CD4-positive, alpha-beta T cell treated with Interferon alpha-2 for 1 hour (primary cell): ENCODE measurements at places on chromosomes 5 and 9.

DNA sequence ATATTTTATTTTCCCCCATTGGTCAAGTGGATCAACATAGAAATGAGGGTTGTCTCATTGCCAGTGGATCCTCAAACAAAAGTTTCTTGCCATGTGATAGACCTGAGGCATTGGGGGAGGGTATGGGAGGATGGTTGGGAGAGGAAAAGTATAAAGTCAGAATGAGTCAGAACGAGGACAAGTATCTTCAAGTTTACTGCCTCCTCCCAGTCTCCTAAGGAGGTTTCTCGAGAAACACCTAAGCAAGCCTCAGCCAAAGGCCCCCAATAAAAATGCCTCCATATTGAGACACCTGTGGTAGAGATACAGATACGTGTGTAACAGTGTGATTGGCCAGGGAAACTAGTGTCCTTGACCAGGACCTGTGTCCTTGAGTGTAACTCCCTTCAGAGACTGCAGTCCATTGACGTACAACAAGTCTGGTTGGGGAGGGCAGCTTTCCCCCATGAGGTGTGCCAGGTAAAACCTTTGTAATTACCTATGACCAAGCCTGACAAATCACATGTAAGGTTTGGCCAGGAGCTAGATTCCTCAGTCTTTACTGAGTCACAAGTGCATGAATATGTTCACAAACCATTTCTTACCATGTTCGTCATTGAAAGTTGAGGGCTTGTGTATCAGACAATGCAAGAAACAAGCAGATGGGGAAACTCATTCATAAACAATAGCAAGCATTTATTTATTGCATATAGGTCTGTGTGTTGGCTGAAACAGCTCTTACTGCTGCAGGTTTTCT lies 198.6 kb upstream of the SH3GL2 start:
- DNase-seq: no peak

GRCh38 chr9:131965103-131965502 lies 114.6 kb downstream of the MED27 start:
- DNase-seq: no peak

GRCh38 chr5:96546120-96546519 lies 113.1 kb upstream of the PCSK1 start:
- DNase-seq: no peak

GRCh38 chr5:175466700-175467318 lies 11.6 kb upstream of the SFXN1 start:
- DNase-seq: no peak

- DNase-seq: no peak
Measured at GRCh38 chr9:134597957-134598883, 43.4 kb upstream of the COL5A1 start.

GRCh38 chr5:159301466-159301865 lies 28.8 kb downstream of the IL12B start:
- DNase-seq: no peak

DNA sequence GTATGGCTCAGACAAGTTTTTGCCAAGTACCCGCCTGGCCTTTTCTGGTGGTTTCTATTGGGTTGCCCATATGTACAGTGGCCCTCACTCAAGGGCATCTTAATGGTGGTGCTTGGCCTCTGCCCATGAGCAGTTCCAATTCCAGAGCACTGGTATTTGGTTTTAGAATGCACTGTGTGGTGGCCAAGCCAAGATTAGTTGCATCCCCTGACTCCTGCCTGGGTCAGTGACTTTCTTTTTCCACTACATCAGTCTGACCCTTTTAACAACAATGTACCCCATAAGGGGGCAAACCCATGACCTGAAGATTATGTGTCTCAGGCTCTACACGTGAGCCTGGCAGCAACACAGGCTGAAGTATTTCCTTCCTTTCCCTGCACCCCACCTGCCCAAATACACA lies 34.2 kb downstream of the NPR3 start:
- DNase-seq: no peak

DNA sequence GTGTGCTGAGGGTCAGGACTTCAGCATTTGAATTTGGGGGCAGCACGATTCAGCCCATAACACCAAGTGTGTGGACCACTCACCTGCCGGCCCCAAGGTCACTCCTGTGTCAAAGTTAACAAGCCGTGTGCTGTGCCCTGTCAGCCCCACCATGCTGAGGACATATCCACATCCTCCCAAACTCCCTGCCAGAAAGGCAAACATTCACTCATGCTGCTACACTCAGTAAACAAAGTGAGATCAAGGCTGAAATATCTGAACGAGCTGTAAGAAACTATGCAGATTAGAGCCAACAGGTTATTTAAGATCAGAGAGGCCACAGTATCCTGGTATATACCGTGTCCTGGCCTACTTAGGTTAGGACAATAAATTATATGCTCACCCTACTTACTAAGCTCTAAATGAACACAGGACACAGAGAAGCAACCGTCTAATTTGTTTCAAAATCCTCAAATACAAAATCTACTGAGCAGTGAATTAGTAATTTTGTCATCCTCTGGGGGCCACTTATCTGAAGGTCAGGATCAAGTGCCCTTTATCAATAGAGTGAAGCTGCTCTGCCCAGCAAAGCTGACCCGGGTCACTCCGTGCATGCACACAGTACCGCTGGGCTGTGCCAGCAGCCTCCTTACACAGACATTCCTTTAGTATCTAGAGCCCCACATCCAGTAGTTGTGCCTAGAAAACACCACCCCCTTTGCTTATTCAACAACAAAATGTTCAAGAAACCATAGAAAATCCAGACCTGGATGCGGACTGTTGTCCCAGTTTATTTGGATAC lies 28.2 kb downstream of the RETREG1 start:
- no peak for DNase-seq

DNA sequence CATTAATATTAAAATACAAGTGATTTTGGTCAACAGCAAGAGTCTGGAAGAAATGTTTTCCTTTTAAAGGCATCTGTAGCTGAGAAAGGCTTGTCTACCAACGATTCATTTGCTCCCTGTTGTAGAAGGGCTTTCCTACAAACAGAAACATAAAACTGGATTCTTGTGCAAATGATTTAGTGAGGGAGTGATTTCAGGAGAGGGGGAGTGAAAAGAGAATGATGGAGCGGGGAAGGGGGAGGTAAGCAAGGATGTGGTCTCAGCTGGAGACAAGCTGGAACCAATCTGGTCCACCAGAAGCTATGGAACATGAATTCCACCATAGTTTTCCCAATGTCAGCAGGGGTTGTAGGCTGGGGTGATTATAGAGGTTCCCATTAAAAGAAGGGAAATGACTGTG lies 196.3 kb downstream of the FBXO4 start:
- DNase-seq: no peak

- DNase-seq: no peak
Measured at GRCh38 chr5:150085950-150086715, at the start of gene CSF1R. Gene CSF1R (minus strand): TSS chr5:150086554. CDS start chr5:150086427, 127 bp downstream.

GRCh38 chr5:171422495-171422894 lies 3.0 kb downstream of the FGF18 start:
- no peak for DNase-seq

DNA sequence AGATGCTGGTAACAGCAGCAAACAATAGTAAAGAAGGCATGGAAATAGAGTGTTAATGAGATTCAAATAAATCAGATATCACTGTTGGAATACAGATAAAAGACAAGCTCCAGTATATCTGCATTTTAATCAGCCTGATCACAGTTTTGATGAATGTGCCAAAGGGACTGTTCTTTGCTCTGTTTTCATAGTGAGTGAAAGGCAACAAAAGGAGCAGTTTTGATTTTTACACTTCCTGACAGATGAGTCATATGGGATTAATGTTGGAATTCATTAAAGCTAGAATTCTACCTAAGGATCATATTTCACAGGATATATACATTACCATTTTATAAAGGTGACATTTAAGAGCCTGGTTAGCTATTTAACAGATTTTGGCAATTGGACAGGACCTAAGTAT lies 743.3 kb upstream of the PTPRD start:
- DNase-seq: no peak

DNA sequence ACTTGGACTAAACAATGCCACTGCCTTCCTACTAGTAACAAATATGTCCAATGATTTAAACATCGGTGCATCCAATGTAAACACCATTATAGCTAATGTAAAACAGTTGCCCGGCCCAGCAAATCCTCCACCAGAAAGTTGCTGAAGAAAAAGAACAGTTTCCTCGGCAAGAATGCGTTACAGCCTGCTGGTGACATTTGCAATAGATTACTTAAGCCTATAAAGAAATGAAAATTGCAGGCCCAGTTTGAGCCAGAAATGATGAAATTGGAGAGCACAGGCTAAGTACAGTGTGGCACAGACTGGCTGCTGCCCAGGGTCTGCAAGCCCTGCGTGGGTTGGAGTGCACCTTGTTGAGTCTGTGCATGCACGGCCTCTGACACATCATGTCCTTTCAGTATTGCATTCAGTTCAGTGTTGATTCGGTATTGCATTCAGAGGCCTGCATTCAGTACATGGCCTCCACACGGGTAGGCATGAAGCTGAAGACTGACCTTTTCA lies 406.0 kb upstream of the KLF4 start:
- no peak for DNase-seq

- no peak for DNase-seq
Measured at GRCh38 chr5:11239261-11240015, 478.4 kb upstream of the DAP start.

GRCh38 chr5:157387683-157388093 lies 72.3 kb upstream of the NIPAL4 start:
- no peak for DNase-seq

DNA sequence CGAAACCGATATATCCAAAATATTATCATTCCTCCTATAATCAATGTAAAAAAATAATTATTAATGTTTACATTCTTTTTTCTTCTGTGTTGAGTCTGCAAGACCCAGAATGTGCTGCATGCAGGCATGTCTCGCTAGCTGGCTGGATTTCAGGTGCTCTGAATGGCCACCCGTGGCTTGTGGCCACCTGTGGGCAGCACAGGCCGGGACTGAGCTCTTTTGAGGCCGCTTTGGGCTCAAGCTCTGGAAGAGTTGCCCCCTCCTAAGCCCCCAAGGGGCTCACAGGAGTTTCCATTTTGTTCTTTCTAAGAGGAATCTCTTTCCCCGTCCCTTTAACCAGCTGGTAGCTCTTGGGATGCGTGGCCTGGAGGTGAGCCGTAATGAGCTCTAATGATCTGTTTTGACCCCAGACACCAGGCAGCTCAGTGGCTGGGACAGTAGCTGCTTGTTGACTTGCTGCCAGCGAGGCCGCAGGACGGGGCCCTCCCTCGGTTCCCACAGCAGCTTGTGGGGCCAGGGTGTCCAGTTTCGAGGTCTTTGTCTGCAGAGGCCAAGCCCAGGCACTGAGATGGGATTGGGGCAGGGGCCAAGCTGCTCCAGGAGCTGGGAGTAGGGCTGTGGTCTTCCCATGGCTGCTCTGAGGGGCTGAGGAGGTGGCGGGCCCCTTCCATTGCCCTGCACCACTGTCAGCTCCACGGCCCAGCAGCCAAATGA lies 20.8 kb downstream of the ASS1 start:
- no peak for DNase-seq

- no peak for DNase-seq
Measured at GRCh38 chr5:374631-375335, 53.3 kb downstream of the AHRR start.

DNA sequence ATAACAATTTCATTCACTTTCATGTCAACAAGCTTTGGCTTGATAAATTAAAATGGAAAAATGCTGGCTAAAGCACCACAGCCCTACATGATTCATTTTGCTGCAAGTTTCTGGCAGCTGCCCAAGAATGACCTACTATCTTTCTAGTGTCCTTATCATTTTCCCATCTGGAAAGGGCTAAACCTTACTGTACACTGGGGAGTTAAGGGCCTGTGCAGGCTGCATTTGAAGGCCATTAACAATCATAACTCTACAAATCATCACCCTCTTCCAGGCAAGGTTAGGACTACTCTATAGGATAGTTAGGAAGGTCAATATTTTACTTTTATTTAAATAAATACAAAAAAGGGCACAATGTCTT lies 579.7 kb upstream of the ZNF608 start:
- DNase-seq: no peak

GRCh38 chr9:114349713-114350480 lies 20.2 kb downstream of the ORM2 start:
- no peak for DNase-seq

DNA sequence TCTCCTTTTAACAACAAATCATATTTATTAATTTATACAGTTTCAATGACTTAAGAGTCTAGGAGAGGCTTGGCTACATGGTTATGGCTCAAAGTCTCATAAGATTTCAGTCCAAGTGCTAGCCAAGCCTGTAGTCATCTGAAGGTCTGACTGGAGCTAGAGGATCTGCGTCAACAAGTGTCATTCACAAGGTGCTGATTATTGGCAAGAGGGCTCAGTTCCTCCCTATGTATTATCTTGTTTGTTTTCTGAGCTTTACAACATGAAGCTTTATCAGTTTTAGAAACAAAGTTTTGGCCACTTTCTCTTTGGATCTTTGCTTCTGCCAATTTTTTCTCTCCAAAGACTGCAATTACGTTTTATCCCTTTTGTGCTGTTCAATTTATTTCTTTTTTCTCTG lies 94.7 kb downstream of the RICTOR start:
- no peak for DNase-seq

GRCh38 chr9:99466781-99467180 lies 244.7 kb downstream of the SEC61B start:
- DNase-seq: no peak

- DNase-seq: no peak
Measured at GRCh38 chr5:69292306-69292705, 40.3 kb downstream of the CCDC125 start.

GRCh38 chr9:133059623-133060022 lies 2.2 kb upstream of the CEL start:
- no peak for DNase-seq

DNA sequence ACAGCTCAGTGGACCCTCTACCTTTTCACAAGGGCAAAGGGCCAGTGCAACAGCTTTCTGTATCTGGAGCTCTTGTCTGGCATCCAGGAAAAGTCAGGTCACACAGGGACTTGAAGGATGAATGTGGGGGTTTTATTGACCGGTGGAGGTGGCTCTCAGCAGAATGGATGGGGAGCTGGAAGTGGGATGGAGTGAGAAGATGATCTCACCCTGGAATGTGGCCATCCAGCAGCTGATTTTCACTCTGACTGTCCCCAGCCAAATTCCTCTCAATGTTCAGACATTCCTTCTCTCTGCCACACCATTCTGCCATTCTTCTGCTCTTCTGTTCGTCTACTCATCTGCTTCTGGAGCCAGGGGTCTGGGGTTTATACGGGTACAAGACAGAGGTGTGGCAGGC lies 1119.9 kb downstream of the TAF11L14 start:
- no peak for DNase-seq

DNA sequence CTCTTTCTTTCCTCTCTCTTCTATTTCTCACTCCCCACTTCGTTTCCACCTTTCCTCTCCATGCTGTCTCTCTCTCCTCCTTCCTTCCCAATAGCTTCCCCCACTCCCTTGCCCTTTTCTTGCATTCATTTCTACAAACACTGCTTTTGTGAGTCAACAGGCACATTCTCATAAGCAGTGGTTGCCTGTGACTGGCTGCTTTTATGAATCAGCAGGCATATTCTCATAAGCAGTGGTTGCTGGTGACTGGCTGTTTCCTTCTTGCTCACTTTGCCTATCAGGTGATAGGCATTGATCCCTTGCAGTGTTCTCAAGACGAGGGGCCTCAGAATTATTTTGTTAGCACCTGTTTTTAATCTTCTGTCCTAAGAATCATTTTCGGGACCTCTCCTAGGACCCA lies 116.1 kb upstream of the ACTBL2 start:
- DNase-seq: no peak

- no peak for DNase-seq
Measured at GRCh38 chr5:85684351-85684750, 933.4 kb upstream of the COX7C start.

- no peak for DNase-seq
Measured at GRCh38 chr9:122228568-122229484, at the start of gene LHX6. Gene LHX6 (minus strand): TSS chr9:122228957. CDS start chr9:122228740, 217 bp downstream.

- DNase-seq: no peak
Measured at GRCh38 chr9:130002320-130002719, 40.7 kb downstream of the FNBP1 start.
